Fibroblast of gingiva (primary cell): ENCODE measurements at places on chromosomes 7 and 10.
A peak's percentile ranks its signal among the peaks of the same experiment; 100 is the strongest.

- DNase-seq = no peak
Measured at GRCh38 chr7:132758986-132759385, 182.7 kb upstream of the PLXNA4 start.

- no peak for DNase-seq
Measured at GRCh38 chr10:71465551-71466252, 69.0 kb downstream of the CDH23 start.

DNA sequence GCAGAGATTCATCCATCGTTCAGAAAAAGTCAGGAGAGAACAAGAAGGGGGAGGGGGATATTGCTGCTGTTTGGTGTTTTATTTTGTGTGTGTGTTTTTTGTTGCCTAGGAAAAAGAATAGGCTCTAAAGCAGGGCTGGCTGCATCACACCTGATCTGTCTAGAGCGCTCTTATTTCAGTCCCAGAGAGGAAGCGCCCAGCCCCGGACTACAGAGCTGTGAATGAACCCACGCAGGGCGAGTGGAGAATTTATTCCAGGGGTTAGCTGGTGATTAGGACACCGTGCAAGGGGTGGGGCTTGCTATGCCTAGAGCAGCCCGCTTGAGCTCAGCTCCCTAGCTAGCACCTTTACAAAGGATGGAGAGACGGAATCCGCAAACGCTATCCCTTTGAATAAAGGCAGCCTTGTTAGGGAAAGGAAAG, 621 bp upstream of the FAM13C start:
- peak; percentile 7 for DNase-seq

DNA sequence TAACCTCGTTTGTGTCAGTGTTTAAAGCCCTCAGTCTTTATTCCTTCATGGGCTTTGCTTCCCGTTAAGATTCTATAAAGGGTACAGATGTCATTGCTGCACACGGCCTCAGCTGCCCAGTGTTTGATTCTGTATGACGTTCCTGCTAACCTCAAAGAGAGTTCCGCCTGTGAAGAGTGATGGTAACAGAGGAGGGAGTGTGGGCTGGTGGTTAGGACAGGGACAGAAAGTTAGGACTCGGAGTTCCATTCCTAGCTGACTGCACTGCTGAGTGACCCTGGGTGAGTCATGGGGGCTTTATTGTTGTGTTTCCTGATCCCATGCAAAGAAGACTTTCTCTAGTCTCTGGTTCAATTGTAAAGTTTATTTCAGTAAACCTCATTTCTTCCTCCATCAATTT, 227.1 kb downstream of the DYNC1I1 start:
- DNase-seq = no peak

DNA sequence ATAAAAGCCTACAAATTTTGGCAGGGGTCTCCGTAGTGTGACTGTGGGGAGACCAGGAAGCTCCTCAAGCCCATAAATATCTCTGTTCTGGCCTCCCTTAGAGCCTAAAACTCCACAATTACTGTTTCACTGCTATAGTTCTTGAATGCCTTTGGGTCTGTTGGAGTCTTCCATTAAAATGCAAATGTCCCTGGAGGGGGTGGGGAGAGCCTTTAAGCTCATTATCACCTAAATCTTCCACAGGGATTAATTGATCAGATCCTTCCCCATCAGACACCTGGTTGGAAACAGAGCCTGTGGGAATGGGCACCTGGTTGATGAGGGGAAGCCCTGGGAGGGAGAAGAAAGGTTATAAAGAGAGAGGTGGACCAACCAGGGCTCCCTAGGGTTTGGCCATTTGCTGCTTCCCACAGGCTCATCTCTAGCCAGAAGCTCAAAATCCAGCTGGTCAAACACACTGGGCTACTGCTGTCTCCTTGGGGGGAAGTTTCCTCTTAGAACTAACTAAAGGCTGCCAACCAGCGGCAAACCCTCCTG, 718.2 kb downstream of the LRMDA start:
- no peak for DNase-seq

DNA sequence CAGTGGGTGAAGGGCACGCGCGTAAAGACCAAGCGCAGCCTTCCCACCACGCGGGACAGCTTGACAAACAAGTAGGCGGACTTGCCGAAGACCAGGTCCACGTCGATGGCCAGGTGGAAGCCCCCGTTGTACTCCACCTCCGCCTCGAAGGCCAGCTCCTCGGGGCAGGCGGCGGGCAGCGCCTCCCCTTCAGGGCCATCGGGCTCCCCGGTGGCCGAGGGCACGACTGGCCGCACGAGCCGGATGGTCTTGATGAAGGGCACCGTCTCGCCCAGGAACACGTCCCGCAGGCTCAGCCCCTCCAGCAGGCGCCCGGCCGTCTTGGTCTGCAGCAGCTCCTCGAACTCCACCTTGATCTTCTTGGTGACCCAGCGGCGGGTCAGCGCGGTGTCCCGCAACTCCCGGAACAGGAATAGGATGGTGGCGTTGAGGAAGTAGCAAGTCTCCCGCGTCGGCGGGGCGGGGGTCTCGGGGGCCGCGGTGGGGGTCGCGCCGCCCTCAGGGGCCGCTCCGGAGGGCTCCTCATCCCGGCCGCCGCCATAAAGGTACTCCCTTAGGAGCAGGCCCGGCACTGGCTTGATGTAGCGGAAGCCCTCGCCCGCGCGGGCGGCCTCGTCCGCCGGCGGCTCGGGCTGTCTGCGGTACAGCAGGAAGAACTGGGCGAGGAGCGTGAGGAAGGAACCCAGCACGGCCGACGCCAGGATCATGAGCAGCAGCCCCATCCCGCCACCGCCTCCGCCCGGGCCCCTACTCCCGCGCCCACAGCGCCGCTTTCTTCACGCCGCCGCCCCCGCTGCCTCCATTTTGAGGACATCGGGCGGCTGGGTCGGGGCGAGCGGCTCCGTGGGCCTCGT, 507 bp downstream of the PDZD8 start:
- peak; percentile 30 for DNase-seq

DNA sequence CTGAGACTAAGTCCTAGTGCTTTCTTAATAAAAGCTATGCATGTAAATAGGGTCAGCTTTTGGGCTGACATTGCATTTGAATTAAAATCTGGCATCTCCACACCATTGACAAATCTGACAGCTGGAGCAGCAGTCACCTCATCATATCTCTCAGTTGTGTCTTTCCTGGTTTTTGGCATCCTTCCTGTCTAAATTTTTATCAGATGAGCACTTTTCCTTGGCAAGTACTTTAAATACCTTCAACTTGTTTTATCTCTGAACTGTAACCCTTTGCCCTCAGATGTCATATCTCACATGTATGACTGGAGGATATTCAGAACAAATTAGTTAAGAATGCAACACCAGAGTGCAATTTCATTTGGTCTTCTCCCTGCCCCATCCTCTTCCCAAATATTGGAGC, 1066.2 kb downstream of the LRMDA start:
- DNase-seq = no peak
